ENCODE measurements at places on chromosomes 6 and 20. TPM values are rescaled to one million over a fixed set of nuclear protein-coding genes. Genes with fewer than 3 reads are reported as not detected.

The CST2 gene
- not detected for total RNA-seq

GRCh38 chr20:58701431-58702160 is 9.0 kb downstream of the NPEPL1 start:
- no peak overlapping the region for H3K27ac ChIP-seq
- H3K4me3 ChIP-seq = no peak overlapping the region
- no peaks in the 10 kb centered on the region for H3K4me1 ChIP-seq
- no peak for DNase-seq
- H3K27me3 ChIP-seq = no peaks in the 10 kb centered on the region

DNA sequence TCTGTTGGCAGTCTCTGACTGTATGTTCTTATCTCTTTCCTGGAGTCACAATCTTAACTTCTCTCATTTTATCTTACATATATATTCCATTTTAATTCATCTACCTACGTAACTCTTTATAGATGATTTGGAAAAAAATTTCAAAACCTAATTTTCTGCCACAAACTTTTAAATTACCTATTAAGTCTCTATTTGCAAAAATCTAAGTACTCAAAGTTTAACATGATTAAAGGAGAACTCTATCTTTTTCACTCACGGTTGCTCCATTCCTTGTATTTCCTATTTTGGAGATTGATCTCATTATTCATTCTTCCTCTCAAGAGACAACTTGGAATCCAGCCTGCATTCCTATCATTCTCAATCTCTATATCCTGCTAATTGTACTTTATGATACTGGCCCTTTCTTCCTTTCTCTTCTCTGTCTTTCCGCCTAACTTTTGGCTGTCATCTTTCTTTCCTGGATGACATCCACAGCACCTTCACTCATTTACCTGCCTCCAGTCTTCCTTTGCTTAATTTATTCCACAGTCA is 1071.1 kb upstream of the CITED2 start:
- H3K27ac ChIP-seq = no peak overlapping the region
- H3K4me3 ChIP-seq = no peak overlapping the region
- DNase-seq = no peak
- H3K4me1 ChIP-seq = no peaks in the 10 kb centered on the region

- H3K27me3 ChIP-seq = no peaks in the 10 kb centered on the region
- H3K27ac ChIP-seq = no peak overlapping the region
- no peaks in the 10 kb centered on the region for H3K4me1 ChIP-seq
- peak; percentile 92 for DNase-seq
- no peak overlapping the region for H3K4me3 ChIP-seq
Observed at GRCh38 chr6:42661540-42662153, 60.8 kb downstream of the PRPH2 start.

The SNAP91 gene
- total RNA-seq = not detected
